ELF-1 (cell line): ENCODE measurements at places on chromosomes 6 and 20.
A peak's percentile ranks its signal among the peaks of the same experiment; 100 is the strongest.

DNA sequence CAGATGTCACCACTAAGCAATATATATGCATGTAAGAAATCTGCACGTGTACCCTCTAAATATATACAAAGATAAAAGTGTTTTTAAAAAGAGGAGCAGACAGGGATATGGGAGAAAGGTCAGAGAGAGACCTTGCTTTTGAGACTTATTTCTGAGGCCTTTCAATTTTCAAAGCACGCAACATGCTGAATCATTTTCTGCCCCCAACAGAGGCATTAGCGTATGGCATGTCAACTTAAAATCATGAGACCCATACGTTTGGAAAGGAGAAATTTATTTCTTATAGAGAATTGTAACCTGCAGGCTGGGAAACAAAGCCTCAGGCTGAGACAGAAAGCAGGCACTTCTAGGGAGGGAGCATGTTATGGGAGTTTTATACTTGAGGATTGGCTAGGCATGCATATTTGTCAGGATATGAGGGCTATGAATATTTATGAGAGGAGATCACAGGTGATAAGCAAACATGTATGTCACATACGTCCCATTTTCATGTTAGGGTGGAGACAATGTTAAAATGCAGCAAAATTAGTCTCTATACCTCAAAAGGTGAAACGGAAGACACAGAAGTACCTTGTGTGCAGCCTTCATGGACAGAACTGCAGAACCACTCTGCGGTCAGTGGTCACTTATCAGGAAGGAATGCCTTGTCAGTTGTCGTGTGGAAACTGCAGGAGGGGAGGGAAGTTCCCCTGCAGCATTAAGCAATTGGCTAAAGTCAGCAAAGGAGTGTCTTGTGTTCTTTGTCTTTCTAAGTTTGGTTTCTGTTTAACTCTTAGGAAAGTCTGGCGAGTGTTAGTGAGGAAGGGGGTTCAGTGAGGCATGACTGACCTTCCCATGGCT, 6.3 kb upstream of the GABRR2 start:
- DNase-seq: no peak

GRCh38 chr6:137689377-137689776, 177.7 kb upstream of the TNFAIP3 start:
- DNase-seq: no peak

DNA sequence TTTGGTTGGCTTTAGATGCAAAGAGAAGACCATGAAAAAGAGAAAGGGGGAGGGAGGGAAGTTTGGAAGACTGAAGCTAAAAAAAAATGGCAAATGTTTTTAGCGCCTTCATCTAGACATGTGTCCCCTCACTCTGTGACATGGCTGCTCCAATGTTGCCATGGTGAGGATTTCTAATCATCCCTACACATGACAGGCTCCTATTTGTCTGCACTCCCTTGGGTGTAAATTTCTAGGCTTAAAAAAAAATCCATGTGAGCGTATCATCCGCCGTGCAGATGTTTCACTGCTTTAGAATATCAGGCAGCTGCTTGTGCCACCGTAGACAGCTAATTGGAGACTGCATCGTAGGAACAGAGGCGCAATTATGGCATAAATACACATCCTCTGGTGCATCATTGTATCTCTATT, 761.1 kb upstream of the MMS22L start:
- DNase-seq: no peak

DNA sequence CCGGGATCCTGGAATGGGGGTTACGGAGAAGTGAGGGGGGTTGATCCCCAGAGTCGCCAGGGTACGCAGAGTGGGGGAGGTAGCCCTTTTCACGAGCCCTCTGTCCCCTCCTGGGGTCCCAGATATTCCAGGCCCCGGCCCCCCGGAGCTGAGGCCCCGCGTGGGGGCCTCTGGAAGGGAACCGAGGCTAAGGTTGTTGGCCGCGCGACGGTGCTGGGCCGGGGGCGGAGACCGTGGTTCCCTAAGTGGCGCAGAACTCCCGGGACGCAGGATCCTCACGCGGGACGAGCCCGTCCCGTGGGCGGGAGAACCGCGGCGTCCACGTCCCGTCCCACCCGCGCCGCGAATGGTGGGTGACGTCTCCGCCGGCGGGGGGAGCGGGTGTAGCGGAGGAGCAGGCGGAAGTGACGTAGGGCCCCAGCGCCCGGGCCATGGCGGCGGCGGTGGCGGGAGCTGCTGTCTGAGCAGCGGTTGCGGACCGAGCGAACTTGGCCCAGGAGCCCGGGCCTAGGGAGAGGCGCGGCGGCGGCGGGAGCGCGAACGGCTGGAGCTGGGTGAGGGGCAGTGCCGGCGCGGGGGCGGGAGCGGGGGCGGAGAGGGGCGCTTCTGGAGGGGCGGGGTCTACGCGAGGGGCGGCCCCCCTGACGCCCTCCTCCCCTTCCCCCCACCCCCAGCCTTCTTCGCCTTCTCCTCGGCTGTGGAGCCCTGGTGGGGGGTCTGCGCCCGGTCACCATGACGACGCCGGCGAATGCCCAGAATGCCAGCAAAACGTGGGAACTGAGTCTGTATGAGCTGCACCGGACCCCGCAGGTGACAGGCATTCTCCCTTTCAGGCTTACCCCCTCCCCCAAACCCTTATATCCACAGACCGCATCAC, at the start of gene RING1:
RING1 (plus strand) TSS at position 410 of the 877 bp plus-strand sequence; CDS start at position 733, 323 bp downstream.
- peak; percentile 72 for DNase-seq

DNA sequence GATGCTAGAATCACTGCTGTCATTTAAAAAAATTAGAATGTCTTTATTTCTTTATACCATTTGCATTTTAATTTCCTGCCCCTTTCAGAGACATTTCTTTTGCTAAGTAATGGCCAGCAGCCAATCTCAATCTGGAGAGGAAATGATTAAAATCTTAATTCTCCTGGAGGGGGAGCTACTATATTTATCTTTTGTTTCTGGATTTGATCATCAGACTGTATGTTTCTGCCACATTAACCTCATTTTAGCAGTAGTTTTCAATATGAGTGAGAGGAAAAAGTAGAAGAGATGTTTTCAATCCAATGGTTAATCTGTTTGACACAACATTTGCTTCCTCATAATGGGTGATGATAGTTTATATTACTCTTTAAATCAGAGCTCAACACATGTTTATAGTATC, 138.0 kb downstream of the FUT9 start:
- no peak for DNase-seq

DNA sequence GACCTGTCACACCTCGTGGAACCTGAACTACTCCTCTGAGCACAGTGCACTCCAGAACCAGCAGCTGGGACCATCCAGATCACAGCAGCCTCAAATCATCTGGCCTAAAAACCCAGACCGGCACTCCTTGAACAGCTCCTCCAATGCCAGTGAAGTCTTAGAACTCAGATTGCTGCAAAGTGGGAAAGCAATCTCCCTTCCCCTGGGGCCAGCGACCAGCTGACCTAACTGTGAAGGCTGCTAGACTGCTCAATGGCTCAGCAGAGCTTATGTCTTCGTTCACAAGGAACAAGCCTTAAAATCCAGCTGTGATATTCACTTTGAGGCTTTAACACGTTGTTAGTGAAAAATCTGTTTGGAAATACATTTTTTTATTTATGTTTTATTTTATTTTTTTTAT, 243.2 kb downstream of the ANKRD60 start:
- peak; percentile 49 for DNase-seq

- DNase-seq: no peak
Observed at GRCh38 chr6:45118754-45119153, 209.4 kb upstream of the RUNX2 start.

- no peak for DNase-seq
Observed at GRCh38 chr6:134117409-134117808, 65.0 kb upstream of the SLC2A12 start.

DNA sequence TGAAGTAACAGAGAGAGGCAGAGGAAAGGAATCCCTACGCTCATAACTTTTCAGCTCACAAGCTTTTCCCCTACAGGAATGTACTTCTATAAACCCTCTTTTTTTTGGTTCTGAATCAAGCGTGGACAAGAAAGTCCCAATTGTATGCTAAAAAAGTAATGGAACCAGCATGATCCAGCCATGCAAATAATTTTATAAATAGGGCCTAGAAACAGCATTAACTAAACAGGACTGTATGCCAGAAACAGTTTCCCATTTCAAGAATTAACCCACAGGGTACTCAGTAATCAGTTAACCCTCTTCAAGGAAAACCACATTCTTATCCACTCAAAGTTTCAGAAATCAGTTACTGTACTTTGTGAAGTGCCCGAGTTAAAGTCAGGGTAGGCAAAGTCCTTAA, 87.0 kb upstream of the HMGCLL1 start:
- no peak for DNase-seq

- DNase-seq: peak; percentile 39
Observed at GRCh38 chr6:49713346-49713745, at the start of gene CRISP2. Gene CRISP2 (minus strand): TSS chr6:49713543. CDS start chr6:49709196, 4,347 bp downstream.

GRCh38 chr6:122052346-122052900, 347.0 kb upstream of the HSF2 start:
- no peak for DNase-seq

DNA sequence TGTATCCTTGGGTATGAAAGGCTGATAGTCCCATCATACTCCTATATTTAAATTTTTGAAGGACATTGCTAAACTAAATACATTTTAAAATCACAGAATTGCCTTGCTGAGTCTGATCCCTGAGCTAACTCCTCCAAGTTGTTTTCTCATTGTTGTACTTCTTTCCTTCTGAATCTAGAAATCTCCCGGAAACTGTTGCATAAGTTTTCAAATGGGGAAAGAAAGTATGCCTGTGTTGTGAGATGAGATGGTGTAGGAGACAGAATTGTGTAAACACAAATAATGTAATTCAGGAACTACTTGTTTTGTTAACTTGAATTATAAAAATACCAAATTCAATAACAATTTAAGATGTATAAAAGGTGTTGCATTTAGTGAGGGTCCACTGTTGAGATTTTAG, 7.3 kb downstream of the PNRC1 start:
- no peak for DNase-seq

GRCh38 chr20:45426320-45427016, 10.5 kb downstream of the PIGT start:
- peak; percentile 67 for DNase-seq

DNA sequence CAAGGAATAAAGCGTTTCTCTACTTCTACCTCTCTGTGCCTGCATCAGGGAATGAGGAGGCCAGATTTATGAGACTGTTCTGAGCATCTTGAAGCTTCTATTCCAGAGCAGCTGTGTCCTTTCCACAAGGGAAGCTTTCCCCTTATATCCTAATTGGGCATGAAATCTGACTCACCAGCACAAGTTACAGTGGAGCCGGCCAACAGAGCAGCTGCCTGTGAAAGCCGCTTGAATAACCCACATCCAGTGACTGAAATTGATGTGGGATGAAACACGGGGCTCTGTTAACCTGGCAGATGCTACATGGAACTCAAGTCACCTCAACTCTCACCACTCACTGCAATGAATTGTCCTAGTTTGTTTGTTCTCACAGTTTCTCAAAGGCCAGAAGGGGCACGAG, 400.3 kb downstream of the TFAP2A start:
- DNase-seq: no peak

GRCh38 chr6:153083869-153084268, 47.2 kb downstream of the RGS17 start:
- DNase-seq: no peak

DNA sequence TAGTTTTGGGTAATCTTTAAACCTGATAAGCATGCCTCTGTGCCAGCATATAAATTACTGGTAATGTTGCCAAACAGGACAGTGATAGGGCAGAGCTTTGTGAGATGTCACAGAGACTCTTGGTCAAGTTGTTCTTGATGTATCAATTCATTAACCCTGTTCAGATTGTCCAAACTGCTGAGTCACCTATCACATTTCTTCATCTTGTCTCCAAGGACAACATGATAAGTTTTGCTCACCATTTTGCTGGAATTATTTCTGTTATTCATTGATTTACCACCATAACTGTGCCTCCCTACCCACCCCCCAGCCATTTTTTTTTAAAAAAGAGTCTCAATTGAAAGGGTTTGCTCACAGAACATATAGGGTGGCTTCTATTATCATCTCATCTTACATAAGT, 19.5 kb upstream of the GMNN start:
- no peak for DNase-seq

DNA sequence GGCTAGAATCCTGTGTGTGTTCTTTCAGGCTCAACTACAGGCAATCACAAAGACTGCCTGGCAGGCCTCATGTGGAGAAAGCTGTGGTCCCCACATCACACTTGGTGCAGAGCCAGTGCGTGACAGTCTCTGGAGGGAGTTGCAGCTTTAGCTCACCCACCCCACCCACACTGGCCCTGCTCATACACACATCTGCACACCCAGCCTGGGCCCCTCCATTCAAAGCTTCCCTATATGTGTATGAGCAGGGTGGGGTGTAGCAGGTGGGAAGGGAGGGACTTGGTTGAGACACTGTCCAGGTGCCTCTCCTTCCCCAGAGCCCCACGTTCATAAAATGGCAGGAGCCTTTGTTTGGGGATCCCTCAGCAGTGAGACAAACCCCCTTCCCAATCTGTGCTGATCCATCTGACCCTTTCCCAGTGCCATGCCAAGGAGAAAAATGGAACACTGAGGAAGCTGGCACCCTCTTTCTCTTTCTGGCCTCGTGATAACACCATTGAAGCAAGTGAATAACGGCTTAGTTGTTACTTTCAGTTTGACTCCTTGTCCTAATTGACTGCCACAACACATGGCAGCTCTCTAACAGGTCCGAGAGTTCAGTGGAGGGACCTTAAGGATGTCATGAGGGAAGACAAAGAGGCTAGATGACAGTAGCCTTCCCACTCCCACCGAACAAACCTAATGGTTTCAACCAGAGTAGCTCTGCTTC, 53.8 kb upstream of the NRSN1 start:
- DNase-seq: no peak

GRCh38 chr20:23234311-23235078, 116.1 kb upstream of the NXT1 start:
- no peak for DNase-seq

GRCh38 chr6:28523241-28523622, 2.4 kb upstream of the GPX5 start:
- DNase-seq: peak; percentile 20

DNA sequence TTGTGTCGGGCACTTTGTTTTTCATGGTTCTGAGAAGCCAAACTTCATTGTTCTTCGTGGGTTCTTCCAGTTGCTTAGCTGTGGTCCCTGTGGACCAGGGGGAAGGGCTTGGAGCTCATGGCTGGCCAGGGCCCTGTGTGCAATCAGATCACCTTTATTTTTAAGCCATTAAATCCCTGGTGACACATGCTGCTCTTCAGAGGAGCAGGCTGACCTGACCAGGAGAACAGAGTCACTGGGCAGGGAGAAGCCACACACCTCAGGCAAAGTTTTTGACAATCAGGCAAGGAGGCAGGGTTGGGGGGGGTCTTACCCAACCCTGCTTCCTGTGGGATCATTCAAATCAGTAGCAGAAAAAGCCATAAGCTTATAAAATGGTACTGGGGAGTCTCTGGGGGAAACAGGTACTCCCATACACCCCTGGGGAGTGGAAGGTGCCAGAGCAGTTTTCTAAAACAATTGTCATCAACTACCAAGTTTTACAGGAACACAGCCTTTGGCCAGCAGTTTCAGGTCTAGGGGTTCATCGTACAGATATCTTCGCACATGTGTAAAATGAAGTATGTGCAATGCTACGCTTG, 37.0 kb upstream of the PREX1 start:
- no peak for DNase-seq

GRCh38 chr6:156767603-156768467, 9.3 kb upstream of the ARID1B start:
- DNase-seq: no peak

- no peak for DNase-seq
Observed at GRCh38 chr20:3275064-3275935, 36.3 kb upstream of the SLC4A11 start.

- DNase-seq: peak; percentile 46
Observed at GRCh38 chr6:52286798-52287432, 2.4 kb upstream of the MCM3 start.
